Activated CD4-positive, alpha-beta memory T cell treated with anti-CD3 and anti-CD28 coated beads, Interleukin-2, amount 10 ng/mL, durations not matched to agents 7 days and 5 days (primary cell): ENCODE measurements at places on chromosomes 12 and 14.

DNA sequence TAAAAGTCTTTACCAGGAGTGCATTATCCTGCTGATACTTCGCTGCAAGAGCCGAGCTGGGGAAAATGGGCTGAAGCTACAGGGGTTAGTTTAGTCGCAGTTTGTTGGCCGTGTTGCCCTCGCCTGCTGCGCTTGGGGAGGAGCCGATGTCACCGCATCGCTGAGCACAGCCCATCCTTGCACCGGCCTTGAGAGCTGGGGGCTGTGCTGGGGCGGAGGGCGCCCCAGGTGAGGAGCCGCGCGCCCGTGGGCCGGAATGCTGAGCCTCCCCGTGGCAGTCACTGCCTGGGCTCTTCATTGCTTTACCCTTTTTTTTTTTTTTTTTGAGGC is 50.0 kb downstream of the ADGRD1 start:
- DNase-seq = no peak

- DNase-seq = no peak
Measured at GRCh38 chr12:131260251-131260905, 306.7 kb downstream of the ADGRD1 start.

DNA sequence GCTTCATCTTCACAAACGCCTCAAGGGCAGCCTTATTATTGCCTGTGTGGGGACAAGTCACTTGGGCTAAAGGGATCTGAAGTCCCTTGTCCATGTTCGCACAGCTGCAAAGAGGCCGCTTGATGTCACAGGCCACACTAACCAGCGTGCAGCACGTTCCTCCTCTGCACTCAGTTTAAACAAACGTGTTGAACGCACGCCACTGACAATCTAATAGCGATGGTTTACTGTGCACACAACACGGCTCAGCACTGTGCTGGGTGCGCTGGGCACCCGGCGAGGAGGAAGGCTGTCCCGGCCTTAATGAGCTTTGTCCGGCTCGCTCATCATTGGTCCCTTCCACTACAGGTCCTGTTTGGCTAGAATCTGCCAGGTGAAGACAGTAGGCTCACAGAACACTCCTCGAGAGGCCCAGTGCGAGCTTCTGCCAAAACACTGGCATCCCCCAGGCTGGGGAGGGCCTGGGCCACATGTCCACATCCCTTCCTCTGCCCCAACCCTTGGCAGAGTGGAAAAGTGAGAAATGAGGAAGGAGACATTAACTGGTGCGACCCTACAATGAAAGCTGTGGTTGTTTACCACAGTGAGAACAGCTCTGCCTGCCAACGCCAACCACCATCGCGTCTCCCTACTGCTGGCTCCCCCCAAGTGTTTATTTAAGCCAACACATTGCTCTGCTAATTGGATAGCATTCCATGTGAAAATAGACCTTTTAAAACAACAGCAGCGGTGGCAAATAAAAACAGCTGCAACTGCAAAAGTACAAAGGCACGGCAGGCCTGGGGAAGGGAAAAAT is 113.2 kb downstream of the RBM19 start:
- DNase-seq = no peak

DNA sequence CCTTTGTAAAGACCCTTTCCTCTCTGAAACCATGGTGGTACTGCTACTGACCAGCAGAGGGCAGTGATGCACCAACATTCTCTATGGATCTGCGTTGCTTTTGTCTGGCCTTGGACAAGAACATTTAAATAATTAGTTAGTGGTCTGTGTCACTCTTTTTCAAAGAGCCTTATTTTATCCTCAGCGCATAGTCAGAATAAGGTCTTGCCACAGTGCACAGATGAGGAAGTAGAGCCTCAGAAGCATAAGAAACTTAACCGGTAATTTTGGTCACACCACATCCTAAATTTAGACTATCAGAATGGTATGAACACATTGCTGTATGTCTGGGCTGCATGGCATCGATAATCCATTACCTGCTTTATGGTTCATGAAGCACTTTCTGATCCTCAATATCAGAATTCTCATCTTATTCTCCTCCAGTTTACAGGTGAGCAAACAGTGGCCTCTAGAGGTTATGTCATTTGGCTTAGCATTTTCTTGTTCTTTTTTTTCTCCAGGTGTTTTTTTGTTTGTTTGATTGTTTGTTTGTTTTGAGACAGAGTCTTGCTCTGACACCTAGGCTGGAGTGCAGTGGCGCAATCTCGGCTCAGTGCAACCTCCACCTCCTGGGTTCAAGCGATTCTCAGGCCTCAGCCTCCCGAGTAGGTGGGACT is 23.7 kb upstream of the IFT81 start:
- peak; percentile 64 for DNase-seq

- DNase-seq = no peak
Measured at GRCh38 chr12:13147688-13148484, 44.4 kb upstream of the GSG1 start.

DNA sequence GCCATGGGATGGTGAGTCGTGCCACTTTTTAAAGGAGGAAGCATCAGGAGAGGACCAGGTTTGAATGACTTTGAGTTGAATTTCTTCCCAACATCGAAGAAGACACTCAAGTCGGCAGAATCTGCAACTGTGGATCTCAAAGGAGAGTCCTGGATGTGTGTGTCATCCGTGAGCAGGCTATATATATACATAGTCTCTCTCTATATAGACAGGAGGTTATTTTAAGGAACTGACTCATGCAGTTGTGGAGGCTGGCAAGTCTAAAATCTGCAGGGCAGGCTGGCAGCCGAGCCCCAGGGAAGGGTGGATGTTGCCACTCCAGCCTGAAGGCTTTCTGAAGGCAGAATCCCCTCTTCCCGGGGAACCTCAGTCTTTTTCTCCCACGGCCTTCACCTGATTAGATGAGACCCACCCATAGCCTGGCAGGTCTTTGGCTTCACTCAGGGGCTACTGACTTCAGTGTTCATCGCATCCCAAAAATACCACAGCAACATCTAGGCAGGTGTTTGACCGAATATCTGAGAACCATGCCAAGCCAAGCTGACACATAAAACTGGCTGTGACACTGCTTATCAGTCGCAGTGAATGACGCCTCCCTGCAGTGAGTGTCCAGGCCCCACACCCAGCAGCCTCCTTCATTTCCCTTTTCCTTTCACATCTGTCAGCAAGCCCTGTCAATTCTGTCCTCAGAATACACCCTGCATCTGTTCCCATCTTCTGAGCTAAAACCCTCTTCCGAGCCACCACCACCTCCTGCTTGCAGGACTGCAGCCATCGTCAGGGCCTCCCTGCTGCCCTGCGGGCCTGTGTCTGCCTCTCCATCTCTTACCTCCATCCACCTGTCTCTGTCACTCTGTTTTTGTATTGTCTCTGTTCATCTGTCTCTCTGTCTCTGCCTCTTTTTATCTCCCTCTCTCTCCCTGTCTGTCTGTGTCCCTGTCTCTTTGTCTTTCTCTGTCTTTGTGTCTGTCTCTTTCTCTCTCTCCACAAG is 54.0 kb downstream of the ZNF664 start:
- DNase-seq = no peak
